Naive thymus-derived CD4-positive, alpha-beta T cell (primary cell): ENCODE measurements at places on chromosomes 5 and 9. TPM values are rescaled to one million over a fixed set of nuclear protein-coding genes. Genes with fewer than 3 reads are reported as not detected.

Gene TAF11L5
- not detected for total RNA-seq

Gene PRELID2
- 4.1 and 4.8 TPM in 2 replicates for total RNA-seq

Gene SLC6A3
- not detected for total RNA-seq

- DNase-seq: no peak
These were observed 24.3 kb downstream of the NOTCH1 start for GRCh38 chr9:136521537-136521936.

GRCh38 chr5:53971131-53971530, 339.2 kb downstream of the ARL15 start:
- DNase-seq: no peak

- DNase-seq: no peak
These were observed 97.6 kb upstream of the LHFPL2 start for GRCh38 chr5:78746021-78746770.

Gene TENT4A
- 50.7 TPM for total RNA-seq

DNA sequence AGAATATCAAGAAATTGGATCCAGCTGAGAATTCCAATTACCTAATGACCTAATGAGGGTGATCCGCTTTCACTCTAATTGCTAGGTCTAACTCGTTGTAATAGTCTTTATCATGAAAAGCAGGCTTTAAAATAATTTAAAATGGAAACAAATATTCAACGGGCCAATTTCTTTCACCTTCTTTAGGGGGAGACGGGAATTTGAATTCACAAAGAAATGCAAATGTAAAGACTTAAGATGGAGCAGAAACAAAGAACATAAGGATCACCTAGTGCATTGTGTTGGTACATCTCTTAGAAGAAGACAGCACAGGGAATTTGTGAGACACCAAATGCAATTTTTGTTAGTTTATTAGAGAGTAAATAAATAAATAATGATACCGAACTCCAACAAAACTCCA, 1.5 kb upstream of the KCNN2 start:
- DNase-seq: no peak

DNA sequence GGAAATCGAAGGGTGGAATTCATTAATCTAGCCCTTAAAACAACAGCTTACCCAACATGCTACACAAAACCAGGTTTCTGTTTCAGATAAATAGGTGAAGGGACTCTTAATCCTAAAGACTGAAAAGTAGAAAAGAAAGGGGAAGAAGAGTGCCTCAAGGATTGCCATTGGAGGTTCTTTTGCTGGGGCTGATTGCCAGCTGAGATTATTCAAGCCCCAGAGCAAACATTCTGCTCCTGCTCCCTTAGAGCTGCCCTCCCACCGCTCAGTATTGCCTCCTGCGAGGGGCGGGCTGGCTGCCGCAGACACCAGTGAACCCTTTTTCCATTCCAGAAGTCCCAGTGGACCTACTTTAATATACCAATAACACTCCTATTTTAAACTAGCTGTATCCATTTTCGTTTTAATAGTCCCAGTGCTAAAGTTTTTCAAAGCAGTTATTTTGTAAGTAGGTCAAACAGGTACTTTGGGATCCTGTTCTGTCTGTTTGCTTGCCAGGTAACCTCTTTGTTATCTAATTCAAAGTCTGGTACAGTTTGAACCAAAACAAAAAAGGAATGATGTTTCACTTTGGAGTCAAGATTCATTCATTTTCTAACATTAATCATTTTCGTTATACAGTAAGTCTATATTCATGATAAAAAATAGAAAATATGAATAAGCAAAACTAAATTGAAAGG, 38.6 kb downstream of the HMGCS1 start:
- DNase-seq: no peak

Gene TRIM52
- 71.6 TPM for total RNA-seq

DNA sequence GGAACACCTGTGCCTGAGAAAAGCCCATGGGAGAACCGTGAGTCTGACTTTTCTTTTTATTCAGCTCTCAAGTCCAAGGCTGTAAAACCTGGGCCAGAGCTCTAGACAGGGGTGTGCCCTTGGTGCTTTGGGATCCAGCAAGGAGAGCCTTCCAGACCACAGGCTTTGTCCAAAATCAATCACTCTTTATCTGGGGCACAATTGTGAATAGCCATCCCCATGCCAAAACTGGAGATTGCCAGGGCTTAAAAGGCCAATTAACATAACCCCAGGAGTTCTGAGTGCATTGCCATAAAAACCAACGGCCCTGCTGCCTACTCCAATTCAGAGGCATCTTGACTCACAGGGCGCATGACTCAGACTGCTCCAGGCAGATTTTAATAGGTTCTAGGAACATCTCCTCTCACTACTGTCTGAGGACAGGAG, 391.8 kb downstream of the ARHGEF28 start:
- DNase-seq: no peak

DNA sequence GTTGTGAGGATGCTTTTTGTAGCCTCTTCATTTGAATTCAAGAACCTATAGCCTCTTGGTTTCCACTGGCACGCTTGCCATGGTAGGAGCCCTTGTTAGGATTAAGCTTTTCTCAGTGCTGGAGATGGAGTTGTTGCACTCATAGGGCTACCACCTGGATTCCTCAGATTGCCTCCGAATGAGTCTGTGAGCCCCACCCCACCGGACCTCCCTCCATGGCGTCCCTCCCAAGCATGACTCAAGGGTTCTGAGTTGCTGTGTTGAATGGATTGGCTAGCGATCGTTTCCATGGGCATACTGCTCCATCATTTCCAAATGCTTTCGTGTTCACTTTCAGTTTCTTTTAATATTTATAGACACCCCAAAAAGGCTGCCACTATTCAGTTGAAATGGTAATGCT, 69.9 kb downstream of the DAPK1 start:
- no peak for DNase-seq

GRCh38 chr5:62722360-62722759, 143.7 kb downstream of the LRRC70 start:
- no peak for DNase-seq

DNA sequence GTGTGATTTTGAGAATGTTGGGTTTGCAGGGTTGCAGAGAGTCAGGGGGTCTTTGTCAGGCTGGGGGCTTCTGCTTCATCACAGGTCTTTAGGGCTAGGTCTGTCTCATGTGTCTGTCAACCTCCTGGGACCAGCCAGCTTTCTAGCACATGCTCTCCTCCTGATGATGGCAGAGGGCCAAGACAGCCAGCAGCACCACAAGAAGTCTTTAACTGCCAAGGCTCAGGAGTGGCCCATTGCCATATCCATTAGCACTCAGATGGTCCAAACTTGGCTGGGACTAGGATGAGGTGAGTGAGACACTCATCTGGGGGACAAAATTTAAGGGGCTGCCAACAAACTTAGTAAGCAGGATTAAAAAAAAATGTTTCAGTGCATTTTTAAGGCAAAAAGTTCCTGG, 384.2 kb upstream of the CDH10 start:
- DNase-seq: no peak

DNA sequence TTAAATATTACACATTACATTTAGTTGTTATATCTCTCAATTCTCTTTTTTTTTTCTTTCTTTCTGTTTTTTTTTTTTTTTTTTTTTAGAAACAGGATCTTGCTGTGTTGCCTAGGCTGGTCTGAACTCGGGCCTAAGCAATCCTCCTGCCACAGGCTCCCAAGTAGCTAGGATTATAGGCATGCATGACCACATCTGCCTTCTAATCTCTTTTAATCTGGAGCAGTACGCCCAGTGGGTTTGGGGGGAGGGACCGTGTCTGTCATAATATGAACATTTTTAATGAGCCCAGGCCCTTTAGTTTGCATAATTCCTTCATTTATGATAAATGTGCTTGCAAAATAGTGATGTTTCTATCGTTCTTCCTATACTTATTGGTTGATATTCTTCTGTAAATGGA, 10.3 kb downstream of the RHOBTB3 start:
- DNase-seq: no peak

DNA sequence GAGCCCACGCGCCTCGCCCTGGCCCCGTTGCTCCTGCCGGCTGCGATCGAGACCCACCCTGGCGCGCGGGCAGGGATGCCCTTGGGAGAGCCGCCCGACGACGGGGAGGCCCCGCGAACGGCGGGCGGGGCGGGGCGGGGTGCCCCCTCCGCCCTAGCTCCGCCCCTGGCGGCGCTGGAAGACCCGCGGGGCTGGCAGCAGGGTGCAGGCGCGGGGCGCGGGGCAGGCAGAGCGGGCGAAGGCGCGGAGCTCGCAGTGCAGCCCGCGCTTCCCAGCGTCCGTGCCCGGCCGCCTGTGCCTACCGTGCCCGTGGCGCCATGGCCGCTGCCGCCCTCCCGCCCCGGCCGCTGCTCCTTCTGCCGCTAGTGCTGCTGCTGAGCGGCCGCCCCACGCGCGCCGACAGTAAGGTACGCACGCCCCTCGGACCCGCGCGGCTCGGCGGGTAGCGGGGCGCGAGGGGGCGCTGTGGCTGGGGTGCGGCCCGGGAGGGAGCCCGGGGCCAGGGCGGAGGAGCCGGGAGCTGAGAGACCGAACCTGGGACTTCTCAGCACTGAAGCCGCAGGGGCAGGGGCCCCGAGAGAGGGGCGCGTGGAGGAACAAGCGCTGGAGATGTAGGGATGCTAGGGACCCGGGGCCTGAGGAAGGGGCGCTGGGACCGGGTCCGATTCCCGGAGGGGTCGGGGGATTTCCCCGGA, at the start of gene OLFML2A:
Gene OLFML2A, plus strand, starts transcription at position 180 of the 695 bp plus-strand sequence. Its CDS starts 138 bp downstream, at position 318.
- DNase-seq: no peak

DNA sequence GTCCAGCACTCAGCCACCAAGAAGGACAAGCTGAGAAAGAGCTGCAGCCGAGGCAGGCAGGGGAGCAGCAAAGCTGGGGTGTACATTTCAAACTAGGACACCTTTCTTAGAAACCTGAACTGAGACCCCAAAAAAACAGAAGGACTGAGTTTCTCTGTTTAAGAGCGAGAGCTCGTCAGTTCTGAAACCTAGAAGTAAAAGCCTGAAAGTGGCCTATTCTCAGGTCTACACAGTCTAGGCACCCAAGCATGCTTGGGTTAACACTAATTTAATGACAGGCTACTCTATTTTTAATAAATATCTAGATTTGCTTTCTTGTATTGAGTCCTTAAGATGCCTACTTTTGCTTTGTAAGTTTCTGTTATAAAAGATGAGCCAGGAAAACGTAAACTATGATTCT, 49.0 kb upstream of the TLE4 start:
- no peak for DNase-seq

Gene DTWD2
- 5.8 TPM for total RNA-seq

DNA sequence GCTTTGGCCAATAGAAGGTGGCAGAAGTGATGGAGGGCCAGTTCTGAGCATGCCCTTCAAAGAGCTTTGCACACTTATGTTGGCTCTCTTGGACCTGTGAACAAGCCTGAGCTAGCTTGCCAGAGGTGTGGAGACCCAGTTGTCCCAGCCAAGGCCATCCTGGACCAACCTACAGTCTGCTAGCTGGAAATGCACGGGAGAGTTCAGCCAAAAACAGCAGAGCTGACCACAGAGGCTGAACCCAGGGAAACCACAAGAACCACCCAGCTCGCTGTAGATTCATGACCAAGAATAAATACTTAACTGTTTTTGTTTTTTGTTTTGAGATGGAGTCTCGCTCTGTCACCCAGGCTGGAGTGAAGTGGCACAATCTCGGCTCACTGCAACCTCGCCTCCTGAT, 65.4 kb upstream of the HAND1 start:
- DNase-seq: no peak

Gene FOXD4L6
- not detected for total RNA-seq

DNA sequence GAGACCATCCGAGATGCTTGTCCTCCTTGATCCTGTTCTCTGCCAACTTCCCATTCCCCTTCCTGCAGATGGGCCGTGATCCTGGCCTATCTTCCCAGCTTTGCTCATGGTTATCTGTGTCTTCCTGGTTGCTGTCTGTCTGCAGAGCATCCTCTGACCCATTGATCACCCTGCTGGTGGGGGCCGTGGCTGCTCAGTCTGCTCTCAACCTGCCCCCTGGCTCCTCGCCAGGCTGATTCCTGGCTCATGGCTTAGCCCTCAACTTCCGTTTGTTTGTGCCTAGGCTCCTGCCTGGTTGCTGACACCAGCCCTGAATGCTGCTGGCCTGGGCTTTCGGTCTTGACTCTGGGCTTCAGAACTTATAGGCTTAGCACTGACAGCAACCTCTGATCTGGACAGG, 67.1 kb upstream of the SMIM15 start:
- no peak for DNase-seq

GRCh38 chr5:146653560-146653959, 137.6 kb upstream of the GPR151 start:
- no peak for DNase-seq
